Stimulated activated CD8-positive, alpha-beta memory T cell treated with anti-CD3 and anti-CD28 coated beads, Interleukin-12 subunit alpha, Interleukin-12 subunit beta, amount 100 ng/mL, for 4 hours (primary cell): ENCODE measurements at places on chromosomes 7 and 10.

- DNase-seq = no peak
Observed at GRCh38 chr7:20575736-20576135, 39.7 kb upstream of the ABCB5 start.

DNA sequence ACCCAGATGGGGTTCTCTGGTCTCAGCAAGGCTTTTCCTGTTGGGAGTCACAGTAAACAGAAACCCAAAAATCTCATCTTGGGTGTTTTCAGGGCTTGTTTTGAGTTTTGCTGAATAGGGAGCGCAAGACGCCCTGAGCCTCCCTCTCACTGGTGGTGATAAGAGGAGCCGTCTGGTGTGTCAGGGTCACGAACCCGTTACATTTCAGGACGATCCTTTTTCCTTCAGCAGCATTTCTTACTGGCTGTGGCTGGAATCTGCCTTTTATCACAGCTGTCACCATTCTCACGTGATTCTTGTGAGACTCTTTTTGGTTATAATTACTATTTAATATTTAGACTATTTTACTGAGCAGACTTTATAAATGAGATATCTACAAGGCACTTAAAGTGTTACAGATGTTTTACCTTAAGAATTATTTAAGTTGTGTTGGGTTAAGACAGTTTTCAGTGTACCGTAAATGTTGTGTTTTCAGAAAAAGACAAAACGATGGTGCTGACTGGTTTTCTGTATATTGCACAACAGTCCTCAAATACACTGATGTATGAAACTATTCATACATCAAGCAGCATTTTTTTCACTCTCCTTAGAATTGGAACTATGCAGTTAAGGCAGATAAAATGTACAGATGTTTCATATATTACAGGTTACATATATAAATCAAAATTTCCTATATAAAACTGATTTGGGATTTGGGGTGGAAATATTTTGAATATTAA lies 2.2 kb upstream of the GET4 start:
- DNase-seq = no peak

- DNase-seq = no peak
Observed at GRCh38 chr7:44515590-44516268, 25.3 kb upstream of the NUDCD3 start.

DNA sequence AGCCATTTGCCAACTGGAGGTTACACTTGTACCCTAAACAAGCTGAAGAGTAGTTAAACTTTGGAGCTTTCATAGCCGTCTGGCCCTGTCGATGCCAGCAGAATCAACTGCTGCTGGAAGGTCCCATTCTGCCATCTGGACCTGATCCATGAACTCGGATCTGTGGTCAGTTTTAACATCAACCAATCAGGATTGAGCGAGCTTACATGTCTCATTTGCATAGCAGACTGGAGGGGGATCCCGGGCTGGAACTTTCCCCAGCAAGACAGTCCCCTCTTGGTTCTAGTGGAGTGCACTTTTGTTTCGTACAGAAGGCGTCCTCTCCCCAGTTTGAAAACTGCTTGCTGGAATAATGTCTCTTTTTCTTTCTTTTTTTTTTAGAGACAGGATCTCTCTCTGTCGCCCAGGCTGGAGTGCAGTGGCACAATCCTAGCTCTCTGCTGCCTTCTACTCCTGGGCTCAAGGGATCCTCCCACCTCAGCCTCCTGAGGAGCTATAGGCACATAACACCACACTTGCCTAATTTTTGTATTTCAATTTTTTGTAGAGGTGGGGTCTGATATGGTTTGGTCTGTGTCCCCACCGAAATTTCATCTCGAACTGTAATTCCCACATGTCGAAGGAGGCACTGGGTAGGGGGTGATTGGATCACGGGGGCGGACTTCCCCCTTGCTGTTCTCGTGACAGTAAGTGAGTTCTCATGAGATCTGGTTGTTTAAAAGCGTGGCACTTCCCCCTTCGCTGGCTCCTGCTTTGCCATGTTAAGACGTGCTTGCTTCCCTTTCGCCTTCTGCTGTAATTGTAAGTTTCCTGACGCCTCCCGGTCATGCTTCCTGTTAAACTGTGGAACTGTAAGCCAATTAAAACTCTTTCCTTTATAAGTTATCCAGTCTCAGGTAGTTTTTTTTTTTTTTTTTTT lies 42.8 kb upstream of the SEPHS1 start:
- no peak for DNase-seq

DNA sequence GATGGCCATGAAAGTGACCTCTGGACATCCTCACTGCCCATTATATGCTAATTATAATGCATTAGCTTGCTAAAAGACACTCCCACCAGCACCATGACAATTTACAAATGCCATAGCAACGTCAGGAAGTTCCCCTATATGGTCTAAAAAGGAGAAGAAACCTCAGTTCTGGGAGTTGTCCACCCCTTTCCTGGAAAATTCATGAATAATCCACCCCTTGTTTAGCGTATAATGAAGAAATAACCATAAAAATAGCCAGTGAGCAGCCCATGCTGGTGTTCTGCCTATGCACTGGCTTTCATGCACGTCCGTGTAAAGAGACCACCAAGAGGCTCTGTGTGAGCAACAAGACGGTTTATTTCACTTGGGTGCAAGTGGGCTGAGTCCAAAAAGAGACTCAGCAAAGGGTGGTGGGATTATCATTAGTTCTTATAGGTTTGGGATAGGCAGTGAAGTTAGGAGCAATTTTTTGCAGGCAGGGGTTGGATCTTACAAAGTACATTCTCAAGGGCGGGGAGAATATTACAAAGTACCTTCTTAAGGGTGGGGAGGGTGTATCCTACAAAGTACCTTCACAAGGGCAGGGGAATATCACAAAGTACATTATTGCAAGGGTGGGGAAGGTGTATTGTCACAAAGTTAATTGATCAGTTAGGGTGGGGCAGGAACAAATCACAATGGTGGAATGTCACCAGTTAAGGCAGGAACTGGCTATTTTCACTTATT lies 45.6 kb downstream of the LBX1 start:
- no peak for DNase-seq

- no peak for DNase-seq
Observed at GRCh38 chr7:34247468-34247867, 342.1 kb downstream of the BMPER start.

DNA sequence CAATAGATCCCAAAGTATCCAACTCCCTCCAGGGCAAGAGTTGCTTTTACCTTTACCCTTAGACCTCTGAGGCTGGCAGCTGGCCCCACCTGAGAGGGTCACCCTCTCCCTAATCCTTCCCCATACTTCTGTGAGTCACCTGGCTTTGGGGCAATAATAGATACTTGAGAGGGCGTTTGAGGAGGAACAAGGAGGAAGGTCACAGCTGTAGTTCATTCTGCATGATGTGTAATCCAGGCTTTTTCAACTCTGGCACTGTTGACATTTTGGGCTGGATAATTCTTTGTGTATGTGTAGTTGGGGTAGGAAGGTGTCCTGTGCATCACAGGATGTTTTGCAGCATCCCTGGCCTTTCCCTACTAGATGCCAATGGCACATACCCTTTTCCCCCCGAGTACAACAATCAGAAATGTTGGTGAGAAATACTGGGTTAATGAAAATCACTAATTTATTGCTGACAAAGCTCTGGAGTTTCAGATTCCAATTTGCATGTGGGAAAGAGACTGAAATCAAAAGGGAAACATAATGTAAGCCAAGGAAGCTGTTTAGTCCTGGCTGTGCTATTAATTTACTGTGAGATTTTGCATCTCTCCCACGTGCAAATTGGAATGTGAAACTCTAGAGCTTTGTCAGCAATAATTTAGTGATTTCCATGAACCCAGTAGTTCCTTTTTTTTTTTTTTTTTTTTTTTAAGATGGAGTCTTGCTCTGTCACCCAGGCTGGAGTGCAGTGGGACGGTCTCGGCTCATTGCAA lies 3.6 kb downstream of the BLVRA start:
- no peak for DNase-seq

- no peak for DNase-seq
Observed at GRCh38 chr10:103811463-103811862, 43.9 kb downstream of the SH3PXD2A start.

DNA sequence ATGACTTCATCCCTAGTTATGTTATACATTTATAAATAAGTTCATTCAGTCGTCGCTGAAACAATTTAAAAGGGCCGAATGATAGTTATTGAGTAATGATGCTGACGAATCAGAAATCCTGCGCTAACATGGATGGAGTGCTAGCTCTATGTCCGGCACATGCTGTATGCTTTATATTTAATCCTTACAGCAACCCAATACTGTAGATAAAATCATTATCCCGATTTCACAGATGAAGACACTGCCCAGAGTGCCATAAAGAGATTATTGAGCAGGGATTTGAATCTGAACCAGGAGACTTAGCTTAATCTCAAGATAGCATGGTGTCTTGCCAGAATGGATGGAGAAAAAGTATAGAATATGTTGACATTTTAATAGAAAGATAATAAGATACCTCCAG lies 1.1 kb upstream of the ICA1 start:
- DNase-seq = no peak

- DNase-seq = no peak
Observed at GRCh38 chr10:73586583-73586984, 4.6 kb downstream of the USP54 start.

GRCh38 chr10:79034271-79034876 lies 34.4 kb upstream of the ZMIZ1 start:
- DNase-seq = no peak
